H9 (cell line): ENCODE measurements at places on chromosomes 5 and 9. TPM values are rescaled to one million over a fixed set of nuclear protein-coding genes. Genes with fewer than 3 reads are reported as not detected.

- DNase-seq: no peak
Observed at GRCh38 chr5:147442224-147442623, 67.6 kb downstream of the DPYSL3 start.

MSMP gene
- total RNA-seq: 0.83 and 0.97 TPM in 2 replicates

IL13 gene
- not detected in 2 replicates for total RNA-seq

GRCh38 chr5:17157916-17158529 lies 59.4 kb upstream of the BASP1 start:
- DNase-seq: no peak

- no peak for DNase-seq
Observed at GRCh38 chr9:107390279-107390678, 99.3 kb downstream of the KLF4 start.
